GDM1 (cell line): ENCODE measurements at places on chromosomes 1 and 21.

GRCh38 chr1:64496606-64497005, 26.7 kb downstream of the CACHD1 start:
- no peak for DNase-seq

GRCh38 chr1:185514311-185514710, 197.3 kb upstream of the IVNS1ABP start:
- no peak for DNase-seq

GRCh38 chr1:202561726-202562443, 148.4 kb downstream of the SYT2 start:
- DNase-seq: no peak

DNA sequence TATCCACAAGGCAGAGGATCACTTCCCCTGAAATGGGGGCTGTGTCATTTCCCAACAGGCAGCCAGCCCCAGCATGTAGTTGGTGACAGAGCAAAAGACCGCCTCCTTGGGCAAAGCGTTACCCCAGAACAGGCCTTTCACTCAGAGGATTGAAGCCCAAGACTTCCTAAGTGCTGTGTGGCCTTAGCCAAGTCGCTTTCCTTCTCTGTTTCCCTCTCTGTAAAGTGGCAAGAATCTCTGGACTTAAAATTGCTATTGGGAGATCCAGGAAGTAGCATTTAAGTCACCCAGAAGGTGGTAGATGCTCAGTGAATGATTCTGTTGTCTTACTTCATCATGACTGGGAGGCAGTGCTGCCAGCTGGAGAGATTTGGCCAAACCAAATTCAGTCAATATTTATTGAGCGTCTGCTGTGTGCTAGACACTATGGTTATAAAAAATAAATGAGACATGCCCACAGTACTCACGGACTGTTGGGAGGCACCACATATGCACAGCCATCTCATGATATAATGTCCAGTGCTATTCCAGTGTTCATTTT, 35.3 kb downstream of the NIPAL3 start:
- DNase-seq: no peak

GRCh38 chr1:193183019-193183627, 3.3 kb downstream of the B3GALT2 start:
- no peak for DNase-seq

DNA sequence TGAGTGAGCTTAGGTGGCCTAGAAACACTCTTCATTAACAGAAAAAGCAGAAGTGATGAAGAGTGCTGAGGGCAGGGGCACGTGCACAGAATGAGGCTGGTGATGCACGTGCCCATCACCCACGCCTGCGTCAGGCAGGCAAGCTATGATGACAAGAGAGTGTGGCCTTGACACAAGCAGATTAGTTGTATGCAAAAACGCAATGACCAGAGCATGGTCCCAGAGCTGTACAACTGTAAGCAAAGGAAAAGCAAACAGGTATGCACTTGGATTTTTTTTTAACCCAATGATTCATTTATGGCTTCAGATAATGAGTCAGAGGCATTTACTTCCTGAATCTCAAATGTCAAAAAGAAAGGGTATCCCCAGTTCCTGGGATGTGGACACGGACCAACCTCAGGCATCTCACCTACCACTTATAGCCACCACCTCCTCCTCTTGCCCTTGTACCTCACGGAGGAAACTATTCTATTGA, 9.1 kb upstream of the TMEM61 start:
- no peak for DNase-seq

- no peak for DNase-seq
Observed at GRCh38 chr1:50985094-50985493, 15.0 kb downstream of the CDKN2C start.

DNA sequence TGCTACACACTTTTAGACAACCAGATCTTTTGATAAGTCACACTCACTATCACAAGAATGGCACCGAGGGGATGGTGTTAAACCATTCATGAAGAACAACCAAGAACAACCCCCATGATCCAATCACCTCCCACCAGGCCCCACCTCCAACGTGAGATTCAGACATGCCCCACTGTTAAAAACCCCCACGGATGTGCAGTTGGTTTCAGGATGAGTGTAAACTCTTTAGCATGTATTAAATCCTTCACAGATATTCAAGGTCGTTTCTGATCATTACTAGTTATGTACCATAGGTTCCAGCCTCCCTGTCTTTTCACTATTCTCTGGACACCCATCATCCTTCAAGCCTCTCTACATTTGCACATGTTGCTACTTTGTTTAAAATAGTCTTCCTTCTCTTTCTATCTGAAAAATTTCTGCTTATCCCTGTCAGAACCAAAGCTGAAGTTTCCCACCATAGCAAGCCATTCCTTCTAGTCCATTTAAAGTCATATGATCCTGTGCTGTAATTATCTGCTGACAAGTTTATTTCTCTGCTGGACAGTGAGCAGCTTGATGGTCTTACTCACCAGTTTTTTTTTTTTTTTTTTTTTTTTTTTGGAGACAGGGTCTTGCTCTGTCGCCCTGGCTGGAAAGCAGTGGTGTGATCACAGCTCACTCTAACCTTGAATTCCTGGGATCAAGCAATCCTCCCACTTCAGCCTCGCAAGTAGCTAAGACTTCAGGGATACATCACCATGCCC, 36.8 kb downstream of the MAP10 start:
- no peak for DNase-seq

DNA sequence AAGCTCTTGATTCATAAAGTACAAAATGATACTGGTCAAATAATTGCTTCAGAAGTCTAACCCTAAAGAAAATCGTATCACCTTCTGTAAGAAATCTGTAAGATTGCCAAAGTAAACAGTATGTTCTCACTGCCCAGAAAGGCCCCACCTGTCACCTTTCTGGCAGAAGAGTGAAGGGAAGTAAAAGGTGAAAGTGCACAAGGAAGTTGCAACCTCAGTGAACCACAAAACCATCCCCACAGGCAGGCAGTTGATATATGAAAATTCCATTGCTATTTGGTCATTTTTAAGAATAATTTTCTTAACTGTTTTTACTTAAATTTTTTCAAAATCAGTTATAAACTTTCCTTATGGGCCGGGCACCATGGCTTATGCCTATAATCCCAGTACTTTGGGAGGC, 48.5 kb upstream of the FBXO28 start:
- no peak for DNase-seq

DNA sequence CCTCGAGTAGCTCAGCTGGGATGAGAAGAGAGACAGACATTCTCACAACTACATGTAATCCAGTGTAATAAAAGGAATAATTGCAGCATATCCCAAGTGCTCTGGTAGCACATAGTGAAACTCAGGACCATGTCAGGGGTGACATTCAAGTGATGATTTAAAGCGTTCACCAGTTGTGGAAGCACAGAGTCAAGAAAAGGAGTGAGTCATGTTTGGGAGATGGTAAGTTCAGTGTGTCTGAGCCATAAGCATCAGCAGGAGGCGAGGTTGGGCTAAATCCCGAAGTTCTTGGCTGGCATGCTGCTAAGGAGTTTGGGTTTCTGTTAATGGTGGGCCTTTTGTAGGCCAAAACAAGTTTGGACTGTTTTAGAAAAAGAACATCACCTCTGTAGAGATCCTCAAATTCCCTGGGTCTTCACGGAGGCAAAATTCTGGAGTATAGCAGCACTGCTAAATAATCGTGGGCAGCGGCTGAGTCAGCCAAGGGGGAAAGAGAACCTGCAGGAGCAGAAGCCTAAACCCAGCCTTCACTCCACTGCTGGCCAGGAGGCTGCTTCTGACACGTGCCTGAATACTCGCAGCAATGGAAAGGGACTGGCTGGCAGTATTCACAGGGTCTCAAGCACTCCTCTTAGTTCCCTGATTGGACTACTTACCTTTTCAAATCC, 7.2 kb upstream of the NHLH1 start:
- no peak for DNase-seq

DNA sequence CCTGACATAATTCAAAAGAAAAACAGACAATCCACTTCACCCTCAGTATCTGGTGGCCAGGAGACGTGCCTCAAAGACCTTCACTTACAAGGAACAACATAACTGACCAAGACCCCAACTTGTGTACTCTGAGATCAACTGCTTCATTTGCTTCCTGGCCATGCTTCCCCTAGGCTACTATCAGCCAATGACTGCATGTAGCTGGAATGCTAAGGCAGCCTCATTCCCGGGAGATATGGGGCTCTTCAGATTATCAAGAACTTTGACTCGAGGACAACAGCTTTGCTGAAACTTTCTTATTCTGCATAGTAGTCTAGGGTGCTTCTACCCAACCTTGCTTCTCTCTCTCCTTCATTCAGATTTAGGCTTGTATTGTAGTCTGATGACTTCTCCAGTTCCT, 11.7 kb upstream of the UCK2 start:
- no peak for DNase-seq

- DNase-seq: no peak
Observed at GRCh38 chr1:14962407-14962806, 191.1 kb upstream of the TMEM51 start.

DNA sequence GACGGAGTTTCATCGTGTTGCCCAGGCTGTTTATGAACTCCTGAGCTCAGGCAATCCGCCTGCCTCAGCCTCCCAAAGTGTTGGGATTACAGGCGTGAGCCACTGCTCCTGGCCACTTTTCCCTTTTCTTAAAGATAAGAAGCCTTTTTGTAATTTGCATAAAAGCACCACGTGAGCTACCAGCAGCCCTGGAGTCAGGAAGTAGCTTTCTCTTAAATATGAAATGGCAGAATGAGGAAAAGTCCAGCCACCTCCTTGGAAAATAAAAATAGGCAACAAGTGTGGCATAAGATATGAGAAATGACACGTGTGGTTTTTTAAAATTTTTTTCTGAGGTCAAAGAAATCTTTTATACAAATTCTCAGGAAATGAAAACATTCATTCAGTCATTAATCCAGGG, 259.7 kb downstream of the DYRK1A start:
- DNase-seq: no peak

- DNase-seq: peak; percentile 9
Observed at GRCh38 chr1:65431111-65431705, 10.7 kb downstream of the LEPR start.

DNA sequence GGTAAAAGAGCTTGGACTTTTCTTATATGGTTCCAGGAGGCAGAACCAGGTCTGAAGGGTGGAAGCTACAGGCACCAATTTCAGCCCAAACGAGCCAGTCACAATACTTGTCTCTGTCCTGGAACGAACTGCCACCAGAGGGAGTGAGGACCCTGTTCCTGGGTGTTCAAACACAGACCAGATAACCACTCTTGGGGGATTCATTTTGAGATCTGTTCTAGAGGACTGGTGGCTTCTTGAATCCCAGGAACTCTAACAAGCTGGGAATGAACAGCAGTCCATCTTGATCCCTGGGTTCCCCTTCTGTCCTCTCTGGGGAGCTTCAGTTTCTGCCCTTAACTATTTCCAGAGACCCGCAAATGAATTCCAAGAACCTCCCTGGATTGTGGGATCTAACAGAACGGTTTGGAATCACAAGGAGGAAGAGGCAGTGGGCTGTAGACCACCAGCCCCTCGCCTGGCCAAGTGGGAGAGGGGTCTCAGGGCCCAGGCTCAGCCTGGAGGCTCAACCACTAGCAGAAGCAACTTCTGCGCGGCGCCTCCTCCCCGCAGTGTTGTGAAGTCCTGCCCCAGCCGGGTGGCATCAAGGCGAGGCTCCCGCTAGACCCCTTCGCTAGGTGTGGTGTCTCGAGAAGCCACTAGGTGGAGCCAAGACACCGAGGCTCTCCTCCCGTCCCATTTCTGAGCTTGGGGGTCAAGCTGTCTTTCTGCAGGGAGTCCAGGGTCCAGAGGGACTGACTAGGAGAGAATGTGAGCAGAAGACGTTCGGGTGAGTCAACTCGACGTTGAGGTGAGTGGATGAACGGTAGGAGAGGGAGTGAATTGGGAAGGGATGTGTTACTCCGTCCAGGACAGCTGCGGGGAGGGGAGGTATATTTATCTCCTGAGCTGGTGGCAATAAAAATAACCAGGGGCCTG, 12.1 kb upstream of the NES start:
- peak; percentile 71 for DNase-seq

GRCh38 chr1:54653036-54653435, 11.4 kb downstream of the MROH7 start:
- DNase-seq: no peak

DNA sequence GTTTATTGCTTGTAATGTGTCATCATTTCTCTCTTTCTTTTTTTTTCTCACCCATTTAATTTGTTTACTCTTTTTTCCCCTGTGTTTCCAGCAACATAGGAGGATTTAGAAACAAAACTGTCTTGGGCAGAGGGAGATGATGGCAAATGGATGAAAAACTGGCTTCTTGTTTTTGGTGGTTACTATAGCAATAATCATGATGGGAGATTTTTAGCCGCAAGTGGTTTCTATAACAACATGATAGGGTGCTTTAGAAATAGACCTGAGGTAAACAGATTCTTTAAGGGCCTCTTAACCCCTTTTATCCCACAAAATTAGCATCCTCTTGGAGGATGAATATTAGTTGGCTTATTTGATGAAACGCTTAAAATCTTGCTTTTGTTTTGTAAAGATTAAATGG, 51.6 kb downstream of the CRB1 start:
- DNase-seq: no peak

GRCh38 chr1:20344738-20345137, 54.1 kb downstream of the VWA5B1 start:
- no peak for DNase-seq

GRCh38 chr1:172818841-172819527, 160.1 kb downstream of the FASLG start:
- no peak for DNase-seq

DNA sequence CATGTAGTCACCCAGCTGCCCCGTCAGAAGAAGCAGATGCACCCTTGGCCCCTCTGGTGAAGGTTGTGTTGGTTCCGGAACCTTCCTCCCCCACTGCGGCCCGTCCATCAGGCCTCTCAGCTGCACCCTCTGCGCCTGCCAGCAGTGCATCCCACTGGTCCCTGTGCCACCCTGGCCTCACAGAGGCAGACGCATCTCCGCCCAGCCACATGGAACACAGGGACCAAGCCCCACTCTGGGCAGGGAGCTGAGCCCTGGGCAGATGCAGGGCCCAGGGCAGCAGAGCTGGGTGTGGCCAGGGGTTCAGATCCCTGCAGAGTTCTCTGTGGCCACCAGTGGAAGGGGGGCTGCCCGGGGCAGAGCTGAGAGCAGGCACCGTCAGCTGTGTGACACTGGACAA, 50.6 kb downstream of the SLC19A1 start:
- no peak for DNase-seq

DNA sequence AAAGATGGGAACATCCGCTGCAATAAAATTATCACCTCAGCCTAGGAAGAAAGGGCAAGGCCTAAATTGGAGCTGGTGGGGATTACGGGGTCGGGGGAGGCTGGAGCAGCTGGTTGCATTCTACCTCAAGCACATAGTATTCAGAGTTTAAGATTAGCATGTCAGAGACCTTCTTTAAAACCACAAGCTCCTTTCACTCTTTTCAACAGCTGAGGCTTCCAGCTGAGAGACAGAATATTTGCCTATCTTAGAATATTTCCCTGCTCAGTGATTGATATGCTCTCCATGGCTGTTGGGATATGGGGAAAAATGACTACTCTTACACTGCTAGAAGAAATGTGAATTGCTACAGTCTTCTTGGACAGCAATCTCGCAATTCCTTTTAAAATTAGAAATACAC, 248.6 kb downstream of the TBX15 start:
- no peak for DNase-seq

- no peak for DNase-seq
Observed at GRCh38 chr1:158272681-158273080, 17.0 kb upstream of the CD1C start.
